ENCODE measurements at places on chromosomes 7 and 10.

- DNase-seq: no peak
Measured at GRCh38 chr10:52853704-52854103, 81.1 kb upstream of the MBL2 start.

- DNase-seq: no peak
Measured at GRCh38 chr10:51106311-51106945, 32.1 kb downstream of the PRKG1 start.

DNA sequence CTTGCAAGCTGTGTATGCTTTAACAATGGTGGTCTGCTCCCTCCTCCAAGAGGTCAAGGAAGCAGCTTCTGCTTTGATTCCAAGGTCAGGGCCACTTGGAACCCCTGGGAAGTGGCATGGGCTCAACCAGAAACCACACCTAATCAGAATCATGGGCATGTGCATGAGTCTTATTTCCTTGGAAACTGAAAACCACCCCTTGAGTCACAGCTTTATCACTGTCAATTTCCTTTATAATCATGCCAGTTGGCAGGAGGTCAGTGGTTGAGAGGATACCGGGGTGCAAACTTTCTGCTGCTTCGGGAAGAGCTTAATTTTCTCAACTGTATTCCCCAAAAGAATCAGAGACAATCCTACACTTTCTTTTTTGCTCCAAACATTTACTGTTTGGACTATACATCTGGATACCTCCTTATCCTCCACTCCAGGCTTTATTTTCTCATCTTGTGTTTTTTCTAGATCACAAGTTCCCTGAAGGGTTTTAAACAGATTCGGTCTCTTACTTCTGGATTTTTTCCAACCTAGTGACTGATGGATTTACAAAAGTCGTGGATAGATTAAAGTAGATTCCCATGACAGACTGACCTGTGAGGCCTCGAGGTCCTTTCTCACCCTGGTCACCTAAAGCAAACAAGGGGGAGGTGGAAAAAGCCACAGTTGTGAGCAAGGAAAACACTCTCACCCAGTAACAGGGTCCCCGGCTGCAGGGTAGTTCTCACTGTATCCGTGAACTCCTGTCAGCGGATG, 36.0 kb downstream of the COL17A1 start:
- peak; percentile 54 for DNase-seq

GRCh38 chr7:121966276-121966934, 93.4 kb downstream of the PTPRZ1 start:
- no peak for DNase-seq

DNA sequence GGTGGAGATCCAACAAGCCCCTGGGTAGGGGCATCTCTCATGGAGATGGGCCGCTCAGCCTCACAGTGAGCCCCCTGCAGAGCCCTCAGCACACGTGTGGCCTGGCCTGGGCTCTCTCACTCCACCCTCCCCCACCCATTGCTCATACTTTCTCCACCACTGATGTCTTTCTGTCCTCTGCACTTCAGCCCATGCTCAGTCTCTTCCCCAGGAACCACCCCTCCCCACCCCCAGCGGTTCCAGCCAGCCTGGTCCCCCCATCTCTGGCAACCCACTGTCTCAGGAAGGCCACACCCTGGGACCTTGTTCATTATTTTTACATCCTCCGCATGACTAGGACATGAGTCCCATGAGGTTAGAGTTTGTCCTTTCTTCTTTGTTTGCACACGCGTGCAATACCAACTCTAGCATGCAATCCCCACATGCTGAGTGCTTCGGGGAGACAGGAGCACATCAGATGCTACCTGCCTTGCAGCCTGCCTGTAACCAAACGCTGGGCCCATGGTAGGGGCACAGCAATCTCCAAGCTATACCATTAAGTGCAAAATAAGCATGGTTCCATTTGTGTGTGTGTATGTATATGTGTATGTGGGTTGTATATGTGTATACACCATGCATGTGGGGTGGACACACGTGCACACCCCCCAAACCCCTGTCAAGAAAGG, 408.4 kb upstream of the FOXK1 start:
- DNase-seq: no peak

DNA sequence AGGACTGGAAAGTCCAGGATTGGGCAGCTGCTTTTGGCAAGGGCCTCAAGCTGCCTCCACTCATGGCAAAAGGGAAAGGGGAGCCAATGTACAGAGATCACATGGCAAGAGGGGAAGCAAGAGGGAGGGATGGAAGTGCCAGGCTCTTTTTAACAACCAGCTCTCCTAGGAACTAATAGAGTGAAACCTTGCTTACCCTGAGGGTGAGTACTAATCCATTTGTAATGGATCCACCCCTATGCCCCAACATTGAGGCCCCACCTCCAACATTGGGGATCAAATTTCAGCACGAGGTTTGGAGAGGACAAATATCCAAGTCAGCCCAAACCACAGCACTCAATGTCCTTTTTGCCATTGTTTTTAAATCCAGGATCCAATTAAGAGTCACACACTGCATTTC, 12.5 kb downstream of the HABP2 start:
- DNase-seq: no peak

DNA sequence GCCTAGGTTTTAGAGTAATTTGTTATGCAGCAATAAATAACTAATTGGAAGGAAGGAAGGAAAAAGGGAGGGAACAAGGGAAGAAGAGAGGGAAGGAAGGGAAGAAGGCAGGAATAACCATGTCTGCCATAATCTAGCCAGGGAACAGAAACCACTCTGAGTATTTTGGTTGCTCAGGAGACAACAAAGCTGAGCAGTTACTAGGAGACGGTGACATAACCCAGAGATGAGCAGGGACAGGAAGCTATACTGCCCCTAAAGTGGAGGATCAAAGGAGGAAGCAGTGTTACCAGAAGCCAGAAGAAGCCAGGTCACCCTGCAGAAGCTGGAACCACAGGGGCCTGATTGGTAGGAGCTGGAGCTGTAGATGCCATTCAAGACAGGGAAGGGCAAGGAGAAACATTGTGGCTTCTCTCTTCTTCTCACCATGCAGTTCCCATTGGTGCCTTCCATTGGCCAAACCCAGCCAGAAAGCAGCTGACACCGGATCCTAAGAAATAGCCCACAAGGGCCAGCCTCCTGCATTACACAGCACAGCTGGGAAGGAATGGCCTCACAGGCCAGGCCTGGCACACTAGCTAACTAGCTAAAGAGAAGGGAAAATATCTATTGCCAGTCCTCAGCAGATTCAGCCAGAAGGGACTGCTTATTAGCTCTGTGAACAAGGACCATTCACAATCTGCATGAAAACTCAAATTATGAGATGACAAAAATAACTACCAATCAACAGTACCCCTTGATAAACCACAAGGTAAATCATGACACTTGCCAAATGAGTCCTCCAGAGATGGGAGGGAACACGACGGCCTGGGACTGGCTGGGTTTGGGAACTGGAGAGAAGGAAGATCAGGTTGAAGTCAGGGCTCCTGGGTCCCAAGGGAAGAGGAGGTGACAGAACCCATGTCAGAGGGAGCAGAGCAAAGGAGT, 184.5 kb upstream of the NFE2L3 start:
- no peak for DNase-seq

- no peak for DNase-seq
Measured at GRCh38 chr10:73796766-73797165, 11.4 kb downstream of the ZSWIM8 start.

GRCh38 chr7:20484356-20484755, 131.1 kb upstream of the ABCB5 start:
- no peak for DNase-seq

GRCh38 chr7:98771519-98771918, 98.3 kb downstream of the TMEM130 start:
- DNase-seq: peak; percentile 44

- DNase-seq: no peak
Measured at GRCh38 chr7:55470261-55470660, 102.0 kb downstream of the VOPP1 start.

DNA sequence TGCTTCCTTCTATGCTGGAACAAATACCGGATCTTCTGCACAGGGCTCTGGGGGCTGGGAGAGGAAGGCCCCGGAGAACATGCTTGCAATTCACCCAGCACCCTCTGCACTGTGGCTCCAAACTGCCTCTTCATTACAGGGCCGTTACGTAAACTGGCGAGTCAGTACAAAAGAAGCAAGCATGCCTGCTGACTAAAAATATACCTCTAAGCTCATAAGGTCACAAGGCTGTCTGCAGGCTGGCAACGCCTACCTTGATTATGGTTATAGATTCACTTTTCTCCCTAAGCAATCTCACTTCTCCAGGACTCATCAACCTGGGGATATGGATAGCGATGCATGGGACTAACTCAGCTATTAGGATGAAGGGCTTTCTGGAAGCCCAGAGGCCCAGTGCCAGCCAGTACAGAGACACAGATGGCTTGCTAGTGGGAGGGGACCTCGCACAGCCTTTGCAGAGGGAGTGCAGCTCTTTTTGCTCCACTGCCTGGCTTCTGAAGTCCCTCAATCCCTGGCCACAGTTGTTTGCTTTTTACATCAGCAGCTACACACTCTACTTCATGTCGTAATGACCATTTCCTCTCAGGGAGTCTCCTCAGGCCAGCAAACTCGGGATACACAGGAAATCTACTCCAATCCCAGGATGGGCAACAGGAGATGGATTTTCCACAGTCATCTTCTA, 96.1 kb downstream of the SH3PXD2A start:
- no peak for DNase-seq

GRCh38 chr10:8004469-8005000, 50.0 kb upstream of the GATA3 start:
- no peak for DNase-seq

DNA sequence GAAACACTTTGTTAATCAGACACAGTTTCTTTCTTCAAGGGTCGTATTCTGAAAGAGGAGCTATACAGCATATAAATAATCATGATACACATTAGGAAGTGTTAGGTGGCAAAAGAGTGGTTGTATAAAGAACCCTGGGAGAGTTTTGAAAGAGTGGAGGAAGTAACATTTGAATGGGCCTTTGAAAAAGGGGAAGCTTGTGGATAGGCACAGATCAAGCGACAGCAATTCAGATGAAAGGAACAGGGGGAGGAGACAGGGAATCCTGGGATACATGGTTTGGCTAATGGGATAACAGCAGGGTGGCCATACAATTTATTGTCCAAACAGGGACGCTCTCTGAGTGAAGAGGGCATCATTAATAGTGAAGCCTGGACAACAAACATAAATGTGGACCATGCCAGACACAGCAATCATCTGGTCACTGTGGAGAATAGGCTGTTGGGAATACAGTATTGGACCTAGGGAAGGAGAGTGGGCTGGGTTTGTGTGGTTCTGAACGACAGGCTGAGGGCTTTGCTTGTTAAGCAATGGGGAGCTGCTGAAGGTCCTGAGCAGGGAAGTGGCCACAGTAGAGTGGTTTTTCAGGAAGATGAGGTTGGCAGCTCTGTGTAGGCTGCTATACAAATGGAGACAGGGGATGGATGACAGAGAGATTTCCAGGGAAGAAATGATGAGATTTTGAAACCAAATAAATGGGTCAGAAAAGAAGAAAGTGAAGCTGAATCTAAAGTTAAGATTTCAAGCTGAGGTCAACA, 75.9 kb downstream of the ICA1 start:
- DNase-seq: no peak

DNA sequence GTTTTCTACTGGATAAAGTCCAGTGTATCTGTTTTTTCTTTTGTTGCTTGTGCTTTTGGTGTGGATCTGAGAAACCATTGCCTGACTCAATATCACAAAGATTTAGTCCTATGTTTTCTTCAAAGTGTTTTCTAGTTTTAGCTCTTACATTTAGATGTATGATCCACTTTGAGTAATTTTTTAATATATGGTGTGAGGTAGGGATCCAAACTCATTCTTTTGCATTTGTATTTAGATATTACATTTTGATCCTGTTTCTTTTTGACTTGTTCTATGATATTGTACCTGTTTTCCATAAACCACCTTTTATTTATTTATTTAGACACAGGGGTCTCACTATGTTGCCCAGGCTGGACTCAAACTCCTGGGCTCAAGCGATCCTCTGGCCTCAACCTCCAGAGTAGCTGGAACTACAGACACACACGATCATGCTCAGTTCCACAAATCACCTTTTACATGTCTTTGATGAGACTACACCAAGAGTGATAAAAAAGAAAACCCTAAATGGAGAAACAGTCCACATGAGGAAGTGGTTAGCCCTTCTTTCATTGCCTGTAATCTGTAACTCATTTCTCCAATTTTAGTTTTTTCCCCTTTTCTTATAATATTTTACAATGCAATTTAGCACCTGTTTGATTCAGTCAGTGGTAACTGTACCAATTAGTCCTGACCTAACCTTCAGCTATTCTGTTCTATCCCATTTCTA, 86.0 kb downstream of the SLC37A3 start:
- DNase-seq: no peak

DNA sequence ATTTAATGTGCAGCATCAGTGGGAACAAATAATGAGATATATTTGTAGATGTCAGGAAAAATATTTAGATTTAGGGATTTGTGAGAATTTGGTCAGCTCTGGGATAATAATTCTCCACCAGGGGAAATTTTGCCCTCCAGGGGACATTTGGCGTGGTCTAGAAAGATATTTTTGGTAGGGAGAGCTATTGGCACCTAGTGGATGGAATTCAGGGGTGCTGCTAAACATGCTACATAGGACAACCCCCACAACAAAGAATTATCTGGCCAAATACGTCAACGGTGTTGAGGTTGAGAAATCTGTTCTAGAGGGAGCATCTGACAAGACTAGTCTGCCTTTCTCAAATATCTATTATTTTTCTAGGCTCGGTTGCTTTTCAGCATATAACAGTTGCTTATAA, 2.1 kb downstream of the ADK start:
- no peak for DNase-seq

DNA sequence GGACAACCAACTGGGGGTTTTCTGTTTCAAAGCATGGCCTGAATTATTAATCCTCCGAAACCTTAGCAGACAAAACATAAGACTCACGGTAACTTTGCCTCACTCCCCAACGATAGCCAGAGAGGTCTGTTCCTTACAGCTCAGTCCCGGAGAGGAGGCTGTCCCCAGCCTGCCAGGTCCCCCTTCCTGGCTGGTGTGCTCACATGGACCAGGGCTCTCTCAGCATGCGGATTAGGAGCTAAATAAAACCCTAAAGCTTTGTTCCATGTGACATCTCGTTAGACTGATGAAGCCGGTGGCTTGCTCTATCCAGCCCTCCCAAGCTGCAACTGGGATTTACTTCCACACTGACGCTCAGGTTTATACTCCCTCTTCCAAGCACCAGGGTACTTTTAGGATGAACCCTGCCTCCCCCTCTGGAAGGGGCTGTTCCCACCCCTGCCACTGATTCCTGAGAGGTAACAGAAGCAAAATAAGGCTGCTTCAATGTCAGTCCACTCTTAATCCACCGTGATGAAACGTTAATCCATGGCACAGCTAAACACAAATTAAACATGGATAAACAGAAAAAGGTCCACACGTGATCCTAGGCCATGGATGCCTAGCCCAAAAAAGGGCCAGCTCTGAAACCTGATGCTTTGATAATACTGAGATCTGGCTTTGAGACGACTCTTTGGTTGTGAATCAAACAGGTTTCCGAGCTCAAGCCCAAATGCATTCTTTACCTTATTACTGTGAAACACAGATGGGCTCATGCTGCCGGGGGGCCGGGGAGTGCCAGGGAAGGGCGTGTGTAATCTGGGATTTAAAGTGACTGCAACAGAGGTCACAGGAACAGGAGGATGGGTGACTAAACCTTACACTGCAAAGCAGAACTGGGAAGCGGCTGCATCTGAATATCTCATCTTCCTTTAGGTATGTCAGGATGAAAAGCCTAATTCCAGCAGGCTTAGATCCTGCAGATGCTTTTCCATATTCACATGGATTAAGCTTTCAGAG, 86.2 kb downstream of the ZRANB1 start:
- no peak for DNase-seq
